ENCODE measurements at places on chromosomes 1 and 21. TPM values are rescaled to one million over a fixed set of nuclear protein-coding genes. Genes with fewer than 3 reads are reported as not detected.

DNA sequence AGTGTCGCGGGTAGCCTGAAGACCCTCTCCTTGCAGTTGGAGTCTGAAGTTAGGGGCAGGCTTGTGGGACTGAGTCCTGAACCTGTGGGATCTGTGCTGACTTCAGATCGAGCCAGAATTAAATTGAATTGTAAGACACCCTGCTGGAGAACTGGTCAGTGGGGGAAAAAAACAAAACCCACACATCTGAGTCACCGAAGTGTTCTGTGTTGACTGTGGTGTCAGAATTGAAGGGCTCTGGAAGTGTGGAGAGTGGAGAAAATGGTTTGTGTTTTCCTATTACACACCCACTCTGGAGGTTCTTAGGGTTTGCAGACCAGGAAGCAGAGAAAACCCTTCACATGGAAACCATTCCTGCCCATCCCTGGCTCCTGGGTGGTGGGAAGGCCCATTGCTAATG is 209.5 kb upstream of the GALNT2 start:
- no peak for DNase-seq
- H3K27me3 ChIP-seq = peaks cover 18% of the 10 kb centered on the region
- H3K4me3 ChIP-seq = no peak overlapping the region
- no peak overlapping the region for H3K27ac ChIP-seq

DNA sequence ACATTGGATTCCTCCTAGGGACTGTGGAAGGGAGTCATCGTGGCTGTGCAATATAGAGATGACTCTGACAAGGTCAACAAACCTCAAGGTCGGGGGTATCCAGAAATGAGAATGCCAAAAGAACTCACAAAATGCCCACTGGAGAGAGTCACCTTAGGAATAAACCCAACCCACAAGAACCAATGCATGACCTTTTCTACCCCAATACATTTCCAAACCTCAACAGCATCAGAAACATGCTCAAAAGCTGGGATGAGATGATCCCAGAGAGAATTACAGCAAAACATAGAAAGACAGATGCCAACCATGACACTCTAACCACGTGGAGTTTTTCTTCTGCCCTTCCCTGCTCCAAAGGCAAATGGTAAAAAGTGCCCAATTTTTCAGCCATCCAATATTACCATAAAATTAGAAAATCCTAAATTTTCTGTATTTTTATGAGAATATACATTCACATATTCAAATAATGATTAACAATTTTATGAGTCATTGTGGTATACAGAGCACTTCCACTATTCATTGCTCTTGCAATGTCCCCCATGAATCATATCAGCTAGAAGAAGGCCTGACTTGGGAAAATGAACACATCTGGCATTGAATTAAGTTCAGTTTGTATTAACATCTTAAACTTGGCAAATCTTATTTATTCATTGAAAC is 88.2 kb upstream of the PALMD start:
- H3K27ac ChIP-seq = no peak overlapping the region
- peaks cover 10% of the 10 kb centered on the region for H3K4me1 ChIP-seq
- no peak for DNase-seq
- no peaks in the 10 kb centered on the region for H3K27me3 ChIP-seq
- H3K4me3 ChIP-seq = no peak overlapping the region
- H3K36me3 ChIP-seq = no peaks in the 10 kb centered on the region

GRCh38 chr1:10340930-10341590 is 57.8 kb upstream of the PGD start:
- no peak overlapping the region for H3K4me3 ChIP-seq
- peaks cover 34% of the 10 kb centered on the region for H3K36me3 ChIP-seq

DNA sequence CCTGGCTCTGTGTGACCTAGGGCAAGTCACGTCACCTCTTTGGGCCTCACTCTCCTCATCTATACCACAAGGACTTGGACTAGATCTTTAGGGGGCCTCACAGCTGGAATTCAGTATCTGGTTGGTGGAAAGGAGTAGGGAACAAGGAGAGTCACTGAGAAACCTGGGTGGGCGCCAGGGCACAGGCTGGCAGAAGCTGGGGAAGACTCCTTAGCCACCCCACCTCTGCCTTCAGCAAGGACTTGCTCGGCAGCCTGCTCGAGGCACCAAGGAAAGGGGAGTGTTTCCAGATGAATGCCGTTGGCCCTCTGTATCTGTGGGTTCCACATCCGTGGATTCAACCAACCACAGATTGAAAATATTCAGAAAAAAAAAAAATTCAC is 1.2 kb upstream of the OPTC start:
- peaks cover 2% of the 10 kb centered on the region for H3K4me1 ChIP-seq
- no peak overlapping the region for H3K4me3 ChIP-seq
- H3K27ac ChIP-seq = no peak overlapping the region
- no peaks in the 10 kb centered on the region for H3K36me3 ChIP-seq
- DNase-seq = no peak

DNA sequence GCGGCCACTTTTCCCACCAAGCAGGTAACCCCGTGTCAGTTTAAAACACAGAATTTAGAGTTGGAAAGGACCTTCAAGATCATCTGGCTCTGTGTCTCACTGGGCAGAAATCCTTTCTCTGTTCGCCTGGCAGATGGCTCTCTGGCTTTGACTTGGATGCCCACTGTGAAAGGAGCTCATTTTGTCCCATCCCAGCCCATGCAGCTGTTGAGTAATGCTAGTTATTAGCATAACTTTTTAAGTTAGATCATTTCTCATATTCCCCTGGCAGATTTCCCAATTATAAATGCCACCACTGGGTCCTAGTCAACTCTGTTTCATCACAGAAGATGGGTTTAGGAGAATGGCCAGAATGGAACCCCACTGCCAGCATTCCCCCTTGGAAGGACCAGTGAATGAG is 55.9 kb downstream of the SLC35F3 start:
- DNase-seq = no peak
- no peaks in the 10 kb centered on the region for H3K4me1 ChIP-seq
- no peak overlapping the region for H3K4me3 ChIP-seq
- H3K27ac ChIP-seq = no peak overlapping the region
- H3K27me3 ChIP-seq = no peaks in the 10 kb centered on the region
- H3K36me3 ChIP-seq = no peaks in the 10 kb centered on the region

DNA sequence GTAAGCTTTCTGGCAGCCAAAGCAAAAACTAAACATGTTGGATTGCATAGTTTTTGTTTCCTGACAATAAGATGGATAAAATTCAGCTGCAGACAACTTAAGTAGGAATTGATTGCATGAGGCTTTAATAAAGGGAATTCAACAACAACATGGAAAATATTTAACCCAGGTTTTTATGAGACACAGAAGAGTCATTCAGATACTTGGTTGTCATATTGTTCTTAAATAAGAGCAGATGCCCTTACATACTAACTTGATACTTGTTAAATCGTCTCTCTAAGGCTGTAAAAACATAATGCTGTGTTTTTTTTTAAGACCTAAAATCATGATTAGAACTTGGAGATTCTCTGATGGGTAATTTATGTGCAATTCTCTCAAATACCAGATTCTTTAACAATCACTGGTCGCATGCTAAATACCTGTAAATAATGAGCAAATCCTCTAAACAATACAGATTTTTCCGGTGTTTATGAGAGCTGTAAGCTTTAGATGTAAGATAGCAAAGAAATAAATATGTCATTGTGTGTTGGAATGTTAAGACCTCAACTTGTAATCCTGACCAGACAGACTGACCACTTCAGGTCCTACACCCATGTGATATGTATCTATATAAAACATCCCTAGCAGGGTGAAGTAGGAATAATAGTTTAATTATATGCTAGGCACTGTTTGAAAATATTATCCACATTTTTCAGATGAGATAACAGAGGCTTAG is 37.8 kb upstream of the CD34 start:
- no peaks in the 10 kb centered on the region for H3K4me1 ChIP-seq
- DNase-seq = no peak
- H3K27me3 ChIP-seq = peaks cover 9% of the 10 kb centered on the region

GRCh38 chr1:106768501-106768900 is 288.0 kb upstream of the PRMT6 start:
- no peak overlapping the region for H3K4me3 ChIP-seq
- no peaks in the 10 kb centered on the region for H3K4me1 ChIP-seq
- DNase-seq = no peak
- H3K27ac ChIP-seq = no peak overlapping the region

DNA sequence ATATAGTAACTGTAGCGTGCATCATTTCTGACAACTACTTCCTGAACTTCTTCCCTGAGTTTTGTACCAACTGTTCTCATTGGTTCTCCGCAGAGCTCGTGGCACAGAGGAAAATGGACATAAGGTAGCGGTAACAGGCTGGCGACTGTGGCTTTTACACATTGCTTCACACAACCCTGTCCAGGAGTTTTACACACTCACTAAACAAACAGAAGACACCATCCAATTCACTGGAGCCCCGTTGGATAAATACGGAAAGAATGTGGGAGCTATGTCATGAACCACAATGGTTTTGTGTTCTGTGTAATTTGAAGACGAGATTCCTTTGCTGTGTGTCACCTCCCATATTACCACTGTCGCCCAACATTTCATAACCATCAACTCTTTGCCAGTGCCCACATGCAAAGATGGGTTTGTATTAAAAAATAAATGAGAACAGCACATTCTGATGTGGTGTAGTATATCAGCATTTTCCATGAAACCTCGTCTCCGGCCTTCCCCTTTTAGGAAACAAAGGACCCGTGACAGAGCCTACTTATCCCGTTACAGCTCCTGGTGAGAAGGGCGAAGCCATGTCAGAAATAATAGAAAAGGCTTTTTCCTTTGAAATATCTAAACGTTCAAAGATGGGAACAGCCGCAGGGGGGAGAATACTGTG is 47.4 kb upstream of the ENAH start:
- peak overlapping the region; percentile 96 for H3K27ac ChIP-seq
- no peaks in the 10 kb centered on the region for H3K36me3 ChIP-seq
- peak overlapping the region; percentile 75 for H3K4me3 ChIP-seq
- peak; percentile 85 for DNase-seq
- no peaks in the 10 kb centered on the region for H3K27me3 ChIP-seq
- H3K4me1 ChIP-seq = peaks cover 52% of the 10 kb centered on the region

DNA sequence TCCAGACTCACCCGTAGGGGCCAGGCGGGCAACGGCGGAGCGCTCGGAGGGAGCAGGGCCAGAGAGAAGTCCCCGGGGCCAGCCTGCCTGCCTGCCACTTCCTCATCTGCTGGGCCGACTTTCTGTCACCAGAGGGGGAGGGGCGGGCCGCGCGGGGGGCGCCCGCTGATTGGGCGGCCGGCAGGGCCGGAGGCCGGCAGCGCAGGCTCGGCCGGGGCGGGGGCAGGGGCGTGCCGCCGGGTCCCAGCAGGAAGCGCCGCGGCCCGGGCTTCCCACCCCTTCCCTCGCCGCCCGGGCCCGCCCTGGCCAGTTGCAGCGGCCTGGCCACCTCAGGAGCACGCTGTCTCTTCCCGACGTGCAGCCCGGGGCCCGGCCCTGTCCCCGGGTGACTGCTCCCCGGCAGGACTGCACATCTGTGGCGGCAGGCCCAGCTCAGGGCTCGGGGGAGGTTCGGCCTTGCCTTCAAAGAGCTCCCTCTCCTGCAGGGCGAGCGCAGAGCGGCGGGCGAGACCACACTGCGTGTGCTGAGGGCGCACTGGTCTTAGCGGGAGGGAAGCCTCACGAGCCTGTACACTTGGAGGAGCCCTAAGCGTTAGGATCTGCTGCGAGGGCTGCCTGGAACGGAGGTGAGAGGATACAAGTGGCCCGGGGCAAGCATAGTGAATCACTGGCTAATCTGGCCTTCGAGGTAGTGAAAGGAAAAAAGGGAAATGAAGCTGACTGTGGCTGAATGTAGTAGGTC is at the start of gene ELOVL1:
ELOVL1 (minus strand) TSS at position 108 of the 742 bp plus-strand sequence. CDS start 2,402 bp downstream, outside the sequence.
- peak; percentile 95 for DNase-seq
- peak within 1 kb of the TSS; percentile 87 for H3K27ac ChIP-seq
- H3K4me3 ChIP-seq = peak within 1 kb of the TSS; percentile 84
- no peaks in the 10 kb centered on the region for H3K27me3 ChIP-seq
- peaks cover 35% of the 10 kb centered on the region for H3K4me1 ChIP-seq
- peaks cover 15% of the 10 kb centered on the region for H3K36me3 ChIP-seq

DNA sequence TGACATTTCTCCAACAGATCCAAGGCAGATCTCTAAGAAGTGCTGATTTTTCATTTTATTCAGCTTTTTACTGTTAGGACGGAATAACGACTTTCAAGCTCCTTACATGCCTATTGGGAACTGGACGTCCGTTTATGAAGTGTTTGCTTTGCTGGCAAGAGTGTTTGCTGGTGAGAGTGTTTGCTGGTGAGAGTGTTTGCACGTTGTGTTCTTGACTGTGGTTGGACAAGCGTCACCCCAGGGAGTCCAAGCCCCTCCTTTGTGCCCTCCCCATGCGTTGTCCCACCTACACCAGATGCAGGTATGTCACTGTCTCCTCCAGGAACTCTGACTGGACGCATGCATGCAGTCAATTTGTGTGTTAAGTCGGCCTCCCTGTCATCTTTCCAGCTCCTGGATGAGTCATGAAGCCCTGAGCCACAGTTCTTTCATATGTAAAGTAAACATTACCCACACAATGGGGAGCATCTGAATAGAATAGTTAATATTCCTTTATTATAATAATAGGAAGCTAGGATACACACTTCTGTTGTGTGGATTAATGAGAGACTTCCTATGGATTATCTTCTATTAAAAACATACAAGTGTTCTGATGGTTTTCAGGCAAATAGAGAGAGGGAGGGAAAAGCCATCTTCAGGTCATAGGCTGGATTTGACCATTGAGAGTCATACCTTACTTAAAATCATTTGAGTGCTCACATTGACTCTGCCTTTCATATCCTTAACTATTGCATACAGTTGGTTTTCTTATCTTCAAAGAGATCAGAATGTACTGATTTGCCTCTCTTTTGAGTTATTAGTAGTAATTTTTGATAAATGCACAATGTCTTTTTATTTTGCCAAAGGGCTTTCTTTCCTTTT is 119.2 kb downstream of the GALNT2 start:
- no peak for DNase-seq
- H3K27ac ChIP-seq = peak overlapping the region; percentile 90
- H3K36me3 ChIP-seq = peaks cover 16% of the 10 kb centered on the region
- no peaks in the 10 kb centered on the region for H3K27me3 ChIP-seq
- peaks cover 34% of the 10 kb centered on the region for H3K4me1 ChIP-seq

GRCh38 chr1:56200442-56200841 is 378.9 kb downstream of the PLPP3 start:
- H3K27ac ChIP-seq = peak overlapping the region; percentile 83
- no peak overlapping the region for H3K4me3 ChIP-seq
- H3K4me1 ChIP-seq = peaks cover 27% of the 10 kb centered on the region

DNA sequence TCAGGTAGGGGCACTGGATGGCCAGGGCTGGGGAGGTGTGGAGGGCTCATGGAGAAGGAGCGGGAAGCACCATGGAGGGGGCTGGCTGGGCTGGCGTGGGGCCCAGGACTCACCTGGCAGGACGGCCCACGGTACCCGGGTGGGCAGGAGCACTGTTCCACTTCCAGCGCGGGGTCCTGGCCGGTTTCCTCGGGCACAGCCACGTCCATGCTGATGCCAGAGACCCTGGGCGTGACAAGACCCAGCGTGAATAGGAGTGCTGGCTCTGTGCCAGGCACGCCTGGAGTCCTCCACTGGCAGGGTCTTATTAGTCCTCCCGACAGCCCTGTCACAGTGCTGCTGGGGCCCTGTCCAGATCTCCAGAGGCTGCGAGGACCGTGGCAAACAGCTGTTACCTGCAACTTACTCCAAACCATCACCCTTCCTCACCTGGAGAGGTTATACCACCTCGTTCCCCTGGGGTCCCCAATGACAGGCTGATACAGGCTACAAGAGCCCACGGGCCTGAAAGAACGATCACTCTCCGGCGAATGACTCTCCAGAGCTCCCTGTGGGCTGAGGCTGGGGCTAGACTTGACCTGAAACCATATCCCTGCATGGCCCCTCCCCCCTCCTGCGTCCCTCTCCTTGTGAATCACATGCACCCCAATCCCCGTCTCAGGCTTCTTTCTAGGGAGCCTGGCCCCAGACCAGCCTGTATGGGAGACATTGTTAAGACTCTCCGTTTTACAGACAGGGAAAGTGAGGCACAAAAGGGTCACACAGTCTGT is 62.1 kb downstream of the HSPG2 start:
- no peak overlapping the region for H3K27ac ChIP-seq
- no peak for DNase-seq

Gene PPOX
- 37.1 TPM for total RNA-seq

Gene BSND
- total RNA-seq = not detected

Gene SPATA45
- total RNA-seq = not detected

Gene EDN2
- not detected for total RNA-seq

Gene SNRNP40
- total RNA-seq = 44.9 TPM
